ENCODE measurements at places on chromosomes 2 and 18.

DNA sequence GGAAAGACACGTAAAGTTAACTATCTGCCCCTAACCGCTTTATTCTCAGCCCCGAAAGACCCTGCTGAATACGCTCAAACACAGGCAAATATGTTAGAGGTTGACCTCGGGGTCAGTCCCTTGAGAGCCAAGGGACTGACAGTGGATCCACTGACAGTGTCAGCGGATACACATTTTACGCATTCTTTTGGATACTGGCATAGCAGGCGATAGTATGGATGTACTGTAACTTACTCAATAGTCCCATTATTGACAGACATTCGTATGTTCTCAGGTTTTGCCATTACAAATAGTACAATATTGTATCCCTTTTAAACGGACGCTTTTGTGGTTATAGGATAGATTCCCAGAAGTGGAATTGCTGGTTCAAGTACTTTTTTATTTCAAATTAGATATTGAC is 13.4 kb downstream of the ATP6V1B1 start:
- DNase-seq, result no peak

GRCh38 chr18:76913583-76913982 is 91.2 kb downstream of the ZNF236 start:
- no peak for DNase-seq

- DNase-seq, result no peak
Observed at GRCh38 chr2:71575966-71576365, 122.6 kb downstream of the DYSF start.

- no peak for DNase-seq
Observed at GRCh38 chr2:230984393-230985220, 11.3 kb upstream of the SPATA3 start.

DNA sequence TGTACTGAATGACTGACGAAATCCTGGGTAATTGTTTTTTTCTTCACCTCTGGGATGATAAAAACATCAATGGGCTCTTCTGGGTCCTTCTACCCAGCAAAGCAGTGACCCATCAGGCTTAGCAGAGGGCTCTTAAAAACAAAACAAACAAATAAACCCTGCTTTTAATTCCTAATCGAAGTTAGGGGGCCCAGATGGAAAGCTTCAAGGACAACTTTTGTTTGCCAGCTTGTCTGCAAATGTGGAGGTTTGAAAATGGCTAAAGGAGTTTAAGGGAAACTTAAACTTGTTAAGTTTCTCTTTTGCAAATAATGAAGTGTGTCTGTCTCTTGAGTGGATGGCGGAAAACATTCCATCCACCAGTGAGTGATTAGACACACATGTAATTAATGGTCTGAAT is 327.2 kb downstream of the SATB2 start:
- no peak for DNase-seq

DNA sequence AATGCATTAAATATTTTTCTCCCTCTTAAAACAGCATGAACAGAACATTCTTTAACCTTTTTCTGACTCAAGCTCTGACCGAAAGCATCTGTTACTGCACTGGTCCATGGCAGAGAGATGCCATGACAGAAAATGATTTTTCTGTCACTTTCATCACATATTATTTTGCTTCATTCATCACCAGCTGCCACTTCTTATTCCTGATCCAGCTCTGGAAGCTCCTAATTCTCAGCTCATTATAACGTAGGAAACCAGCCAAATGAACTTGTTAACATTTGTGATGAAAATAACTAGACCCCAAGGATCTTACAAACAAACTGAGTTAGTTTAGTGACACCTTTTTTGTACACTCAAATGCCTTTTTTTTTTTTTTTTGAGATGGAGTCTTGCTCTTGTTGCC is 7.6 kb upstream of the CFLAR start:
- DNase-seq, result no peak

GRCh38 chr2:239344857-239345216 is 56.0 kb downstream of the HDAC4 start:
- DNase-seq, result peak; percentile 41

DNA sequence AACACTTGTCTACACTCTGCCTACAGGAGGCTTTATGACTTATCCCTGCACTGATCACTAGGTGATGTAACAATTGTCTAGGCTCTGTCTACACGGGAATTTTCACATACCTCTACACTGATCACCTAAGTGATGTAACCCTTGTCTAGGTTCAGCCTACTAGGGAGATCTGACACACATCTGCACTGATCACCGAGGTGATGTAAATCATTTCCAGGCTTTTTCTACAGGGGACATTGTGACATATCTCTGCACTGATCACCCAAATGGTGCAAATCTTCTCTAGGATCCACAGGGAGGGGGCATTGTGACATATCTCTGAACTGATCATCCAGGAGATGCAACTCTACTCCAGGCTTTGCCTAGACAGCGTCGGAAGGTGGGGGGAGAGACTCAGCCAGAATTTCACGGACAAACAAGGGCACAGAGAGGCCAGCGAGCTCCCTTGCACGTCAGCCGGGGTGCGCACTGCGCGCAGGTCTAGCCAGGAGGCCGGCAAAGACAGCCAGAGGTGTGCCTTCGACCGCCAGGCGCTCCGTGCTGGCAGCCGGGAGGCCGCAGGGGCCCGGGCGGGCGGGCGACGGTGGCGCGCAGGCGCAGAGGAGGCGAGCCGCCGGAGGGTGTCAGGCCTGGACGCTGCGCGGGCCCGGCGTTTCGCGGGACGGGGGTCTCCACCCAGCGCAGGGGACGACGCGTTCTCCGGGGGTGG is 46.9 kb upstream of the USP14 start:
- no peak for DNase-seq

DNA sequence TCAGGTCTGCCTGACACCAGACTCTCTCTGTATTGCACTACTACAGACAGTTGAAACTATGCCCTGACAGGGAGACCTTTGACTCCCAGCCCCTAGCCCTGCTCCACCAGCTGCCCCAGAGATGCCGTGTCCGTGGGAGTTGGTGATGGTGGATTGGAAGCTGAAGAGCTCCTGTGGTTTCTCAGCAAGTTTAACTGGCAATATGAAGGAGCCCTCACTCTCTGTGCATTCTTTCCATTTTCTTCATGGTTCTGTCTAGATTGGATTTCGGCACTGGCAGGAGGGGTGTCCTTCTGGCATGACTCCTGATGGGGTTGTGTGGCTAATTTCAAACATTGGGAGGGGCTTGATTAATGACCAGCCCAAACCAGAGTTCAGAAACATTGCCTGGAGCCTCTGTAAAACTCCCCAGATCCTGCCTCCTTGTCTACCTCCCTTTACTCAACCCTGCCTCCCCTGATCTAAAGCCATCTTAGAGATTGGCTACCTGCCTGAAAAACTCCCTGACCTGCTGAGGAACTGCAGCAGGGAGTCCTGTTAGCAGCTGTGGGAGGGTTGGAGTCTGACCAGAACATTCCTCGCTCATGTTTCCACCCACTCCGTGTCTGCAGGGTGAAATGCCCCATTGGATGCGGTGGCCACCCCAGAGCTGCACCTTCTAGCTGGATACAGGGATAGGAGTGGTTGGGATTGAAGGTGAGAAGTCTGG is 206.9 kb upstream of the SPRED2 start:
- no peak for DNase-seq

GRCh38 chr2:145910416-145910815 is 1390.5 kb upstream of the ZEB2 start:
- DNase-seq, result no peak

DNA sequence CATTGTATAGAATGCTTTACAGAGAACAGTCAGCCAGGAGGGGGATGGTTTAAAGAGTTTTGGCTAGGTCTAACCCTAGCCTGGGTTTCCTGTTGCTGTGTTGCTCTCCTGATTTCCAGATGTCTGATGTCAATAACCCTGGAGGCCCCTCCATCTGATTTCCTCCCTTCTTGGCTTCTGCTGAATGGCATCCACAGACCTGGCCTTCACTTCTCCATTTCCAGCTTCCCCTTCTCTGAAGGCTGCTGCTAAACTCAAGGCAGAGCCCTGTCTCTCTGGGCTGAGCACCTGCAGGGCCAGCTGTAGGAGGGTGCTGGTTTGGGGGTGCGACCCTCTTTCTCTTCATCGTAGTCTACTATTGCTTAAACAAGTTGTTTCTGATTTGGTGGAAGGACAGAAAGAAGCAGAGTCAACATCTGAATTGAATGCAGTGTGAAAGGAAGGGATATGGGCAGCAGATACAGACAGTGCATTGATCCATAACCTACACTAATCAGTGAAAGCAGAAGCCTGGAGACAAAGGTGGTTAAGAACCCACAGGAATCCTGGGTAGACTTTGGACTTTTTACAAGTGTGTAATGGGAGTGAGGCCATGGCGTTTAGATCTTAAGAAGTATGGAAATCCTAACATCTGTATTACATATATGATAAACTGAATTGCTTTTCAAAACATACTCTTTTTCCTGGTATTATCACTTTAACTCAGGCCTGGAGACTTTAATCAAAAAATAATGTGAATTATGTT is 153.6 kb downstream of the HRH4 start:
- DNase-seq, result no peak

GRCh38 chr18:29361843-29362242 is 1184.9 kb upstream of the CDH2 start:
- DNase-seq, result no peak

DNA sequence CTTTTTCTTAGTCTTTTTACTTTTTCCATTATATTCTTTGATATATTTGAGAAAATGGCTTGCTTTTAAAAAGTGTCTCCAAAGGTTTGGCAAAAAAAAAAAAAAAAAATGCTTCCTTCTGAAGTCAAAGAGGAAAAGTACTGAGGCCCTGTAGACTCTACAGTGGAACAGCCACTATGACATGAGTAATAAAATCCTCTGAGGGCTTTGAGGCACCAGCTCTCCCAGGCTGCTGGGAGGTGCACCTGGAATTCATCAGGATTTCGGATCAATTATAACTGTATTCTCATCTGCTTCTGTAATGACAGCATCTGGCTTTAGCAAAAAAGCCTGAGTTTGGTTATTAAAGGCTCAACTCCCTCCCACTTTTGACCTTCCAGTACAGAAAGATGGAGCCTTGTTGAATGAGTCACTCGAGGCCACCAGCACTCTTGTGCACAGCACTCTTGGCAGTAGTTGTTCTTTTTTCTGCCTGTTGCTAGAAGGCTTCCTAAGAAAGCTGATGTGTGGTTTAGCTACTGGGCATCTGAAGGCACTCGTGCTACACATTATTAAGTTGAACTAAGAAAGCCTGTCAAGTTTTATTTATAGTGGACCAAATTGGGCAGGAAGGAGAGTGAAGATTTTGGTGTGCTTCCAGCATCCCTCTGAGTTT is 131.3 kb downstream of the PRPF40A start:
- DNase-seq, result no peak

- DNase-seq, result no peak
Observed at GRCh38 chr2:23681356-23682140, 245.4 kb downstream of the ATAD2B start.

- no peak for DNase-seq
Observed at GRCh38 chr2:36478332-36478738, 119.6 kb downstream of the FEZ2 start.

- DNase-seq, result peak; percentile 39
Observed at GRCh38 chr2:207725873-207726578, 14.6 kb downstream of the CCNYL1 start.

Measured in NCI-H1436 (cell line).